Activated naive CD8-positive, alpha-beta T cell treated with anti-CD3 and anti-CD28 coated beads, Interleukin-2, amount 10 ng/mL, durations not matched to agents 7 days and 5 days (primary cell): ENCODE measurements at places on chromosomes 16 and 17. TPM values are rescaled to one million over a fixed set of nuclear protein-coding genes. Genes with fewer than 3 reads are reported as not detected.

The PPP1R27 gene
- total RNA-seq: not detected

The KCNJ12 gene
- total RNA-seq: not detected

The HID1 gene
- total RNA-seq: 3.9 TPM

The SEC14L5 gene
- not detected for total RNA-seq

The PRSS36 gene
- total RNA-seq: 1.1 TPM

The C17orf75 gene
- 31.5 TPM for total RNA-seq

The HS3ST3A1 gene
- total RNA-seq: not detected

The NLRC3 gene
- total RNA-seq: 97.4 TPM

The PCGF2 gene
- total RNA-seq: 1.8 TPM

The MEIOB gene
- not detected for total RNA-seq

The FBXW10 gene
- not detected for total RNA-seq

DNA sequence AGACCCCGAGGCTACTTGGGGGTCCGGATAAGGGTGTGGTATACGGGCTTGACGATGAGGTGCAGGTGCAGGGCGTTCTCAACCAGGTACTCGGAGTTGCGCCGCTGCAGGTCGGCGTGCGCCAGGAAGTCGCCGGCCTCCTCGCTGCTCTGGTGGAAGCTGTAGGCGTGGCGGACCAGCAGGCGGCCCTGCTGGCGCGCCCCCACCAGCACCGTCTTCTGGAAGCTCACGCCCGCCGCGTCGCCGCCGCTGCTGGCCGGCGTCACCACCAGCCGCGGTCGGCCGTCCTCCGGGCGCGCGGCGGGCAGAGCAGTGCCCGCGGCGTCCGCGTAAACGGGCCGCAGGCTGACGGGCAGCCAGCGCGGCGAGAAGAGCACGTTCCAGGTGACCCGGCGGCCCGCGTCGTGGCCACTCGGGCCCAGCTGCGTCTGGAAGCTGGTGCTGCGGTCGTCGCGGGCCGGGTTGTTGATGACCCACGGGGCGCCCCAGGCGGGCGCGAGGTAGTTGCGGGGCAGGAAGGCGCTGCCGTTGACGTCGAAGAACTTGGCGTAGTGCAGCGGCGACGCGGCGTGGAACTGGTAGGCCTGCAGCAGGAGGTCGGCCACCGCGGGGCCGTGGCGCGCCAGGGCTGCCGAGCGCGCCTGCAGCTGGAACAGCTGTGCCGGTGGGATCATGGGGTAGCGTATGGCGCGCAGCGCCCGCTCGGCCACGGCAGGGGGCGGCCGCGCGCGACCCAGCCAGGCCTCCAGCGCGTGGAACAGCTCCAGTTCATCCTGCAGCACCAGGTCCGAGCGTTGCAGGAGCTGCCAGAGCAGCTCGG is 4.8 kb downstream of the BTBD17 start:
- no peak for DNase-seq

DNA sequence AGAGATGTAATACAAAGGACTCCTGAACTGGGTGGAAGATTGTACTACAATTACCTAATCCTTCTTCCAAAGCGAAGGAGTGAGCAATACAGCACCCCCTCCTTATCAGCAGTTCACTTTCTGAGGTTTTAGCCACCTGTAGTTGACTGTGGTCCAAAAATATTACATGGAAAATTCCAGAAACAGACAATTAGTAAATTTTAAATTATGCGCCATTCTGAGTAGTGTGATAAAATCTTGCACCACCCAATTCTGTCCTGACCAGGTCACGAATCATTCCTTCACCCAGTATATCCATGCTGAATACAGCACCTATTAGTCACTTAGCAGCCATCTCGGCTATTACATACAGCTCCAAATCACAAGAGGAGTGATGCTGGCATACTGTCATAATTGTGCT is 23.2 kb downstream of the VPS53 start:
- no peak for DNase-seq

DNA sequence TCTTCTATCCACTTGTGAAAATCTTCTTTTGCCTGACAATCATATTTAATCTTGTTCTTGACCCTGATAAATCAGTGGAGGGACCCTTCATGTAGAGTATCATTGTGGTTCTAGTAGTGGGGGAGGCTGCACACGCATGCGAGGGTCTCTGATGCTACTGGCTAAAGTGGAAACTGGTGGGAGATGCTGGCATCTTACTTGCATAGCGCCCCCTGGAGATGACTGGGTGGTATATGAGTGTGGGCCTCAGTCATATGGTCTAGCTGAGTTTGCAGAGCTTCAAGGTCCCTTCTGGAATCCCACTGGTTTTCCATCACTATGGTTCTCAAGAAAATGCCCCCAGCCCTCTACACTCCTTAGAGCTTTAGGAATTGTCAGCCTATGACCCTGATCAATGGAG is 236.4 kb upstream of the AXIN2 start:
- no peak for DNase-seq

GRCh38 chr17:59402760-59403159 is 71.3 kb downstream of the YPEL2 start:
- DNase-seq: no peak

GRCh38 chr17:79623786-79624717 is 13.2 kb upstream of the RBFOX3 start:
- peak; percentile 6 for DNase-seq

- no peak for DNase-seq
These were observed 47.2 kb downstream of the SRL start for GRCh38 chr16:4194661-4195060.

DNA sequence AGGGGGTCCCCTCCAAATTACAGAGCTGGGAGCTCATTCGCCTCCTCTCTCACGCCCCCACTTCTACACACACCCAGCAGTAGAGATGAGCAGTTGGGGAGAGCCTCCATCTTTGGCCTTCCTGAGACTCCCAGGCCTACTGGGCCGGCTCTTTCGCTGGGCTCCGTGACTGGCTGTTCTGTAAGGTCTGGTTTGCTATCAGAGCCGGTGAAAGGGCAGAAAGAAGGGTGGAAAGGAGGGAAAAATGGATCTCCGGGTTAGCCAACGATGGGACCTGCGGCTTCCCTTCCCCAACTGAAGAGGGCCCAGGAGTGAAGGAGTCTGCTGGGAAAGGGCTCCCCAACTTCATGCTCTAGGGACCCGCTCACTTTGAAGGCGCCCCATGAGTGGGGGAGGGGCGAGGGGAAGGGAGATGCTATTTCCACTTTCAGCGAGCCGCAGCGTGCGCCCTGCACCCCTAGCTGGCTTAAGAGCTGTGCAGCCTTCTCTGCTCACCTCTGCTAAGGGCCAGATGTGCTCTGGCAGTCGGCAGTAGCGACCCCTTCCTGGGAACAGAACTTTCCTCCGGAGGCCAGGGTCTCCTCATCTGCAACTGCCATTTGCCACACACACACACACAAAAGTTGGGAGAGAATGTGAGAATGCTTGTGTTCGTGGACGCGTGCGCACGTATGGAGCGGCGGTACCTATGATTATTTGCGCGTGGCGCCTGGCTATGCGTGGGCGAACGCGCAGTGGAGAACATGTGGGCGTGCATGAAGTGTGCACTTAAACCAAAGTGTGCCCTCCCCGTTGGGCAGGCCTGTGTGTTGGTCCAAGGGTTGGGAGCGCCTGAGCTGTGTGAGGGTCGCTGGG is 2.9 kb upstream of the FOXF1 start:
- no peak for DNase-seq

DNA sequence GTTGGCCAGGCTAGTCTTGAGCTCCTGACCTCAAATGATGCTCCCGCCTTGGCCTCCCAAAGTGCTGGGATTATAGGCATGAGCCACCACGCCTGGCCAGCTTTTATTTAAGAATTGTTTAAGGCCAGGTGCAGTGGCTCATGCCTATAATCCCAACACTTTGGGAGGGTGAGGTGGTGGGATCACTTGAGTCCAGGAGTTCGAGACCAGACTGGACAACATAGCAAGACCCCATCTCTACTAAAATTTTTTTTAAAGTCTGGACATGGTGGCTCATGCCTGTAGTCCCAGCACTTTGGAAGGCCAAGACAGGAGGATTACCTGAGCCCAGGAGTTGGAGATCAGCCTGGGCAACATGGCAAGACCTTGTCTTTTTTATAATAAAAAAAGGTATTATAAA is 5.2 kb downstream of the PLXDC1 start:
- DNase-seq: no peak

DNA sequence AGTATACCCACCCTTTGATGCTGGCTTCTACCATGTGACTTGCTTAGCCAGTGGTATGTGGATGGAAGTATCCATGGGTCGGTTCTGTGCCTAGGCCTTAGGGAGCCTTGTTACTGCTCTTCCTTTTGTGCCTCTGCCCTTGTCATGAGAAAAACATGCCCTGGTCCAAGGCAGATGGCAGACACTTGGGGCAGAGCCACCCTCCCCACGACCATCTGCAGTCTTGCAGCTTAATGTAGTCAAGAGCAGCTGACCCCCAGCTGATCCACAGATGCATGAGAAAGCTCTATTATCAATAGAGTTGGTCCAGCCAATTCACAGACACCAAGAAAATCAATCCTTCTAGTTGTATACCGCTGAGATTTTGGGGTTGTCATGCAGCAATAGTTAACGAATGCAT is 95.7 kb downstream of the SLC39A11 start:
- DNase-seq: no peak

DNA sequence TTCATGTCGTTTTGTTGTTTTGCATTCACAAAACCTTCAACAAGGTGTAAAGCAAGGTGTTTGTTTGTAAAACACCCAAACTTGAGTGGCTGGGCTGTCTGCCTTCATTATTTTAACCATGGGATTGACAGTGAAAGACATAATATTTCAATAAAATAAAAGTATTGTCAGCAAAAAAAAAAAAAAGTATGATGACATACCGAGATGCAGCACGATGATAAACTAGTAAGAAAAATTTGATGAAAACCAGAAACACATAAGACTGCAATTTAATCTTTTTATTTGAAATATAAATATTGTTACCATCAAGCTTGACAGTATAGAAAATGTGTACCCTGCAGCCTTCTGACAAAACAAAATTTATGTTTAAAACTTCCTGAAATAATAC is 419.3 kb upstream of the DYNLRB2 start:
- no peak for DNase-seq

DNA sequence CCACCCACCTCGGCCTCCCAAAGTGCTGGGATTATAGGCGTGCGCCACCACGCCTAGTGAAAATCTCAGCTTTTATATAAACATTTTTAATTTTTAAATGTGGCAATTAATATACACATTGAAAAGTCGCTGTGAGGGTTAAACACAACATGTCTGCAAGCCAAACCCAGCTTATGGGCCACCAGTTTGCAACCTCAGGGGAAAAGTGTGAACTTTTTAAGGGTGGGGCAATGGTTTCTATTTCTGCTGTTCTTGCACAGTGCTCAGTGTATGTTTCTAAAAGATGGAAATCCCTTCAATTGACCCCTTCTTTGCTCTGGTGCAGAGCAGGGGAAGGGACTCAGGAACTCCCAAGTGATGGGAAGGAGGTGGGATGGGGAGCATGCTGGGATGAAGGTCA is 18.3 kb upstream of the SUPT4H1 start:
- no peak for DNase-seq

DNA sequence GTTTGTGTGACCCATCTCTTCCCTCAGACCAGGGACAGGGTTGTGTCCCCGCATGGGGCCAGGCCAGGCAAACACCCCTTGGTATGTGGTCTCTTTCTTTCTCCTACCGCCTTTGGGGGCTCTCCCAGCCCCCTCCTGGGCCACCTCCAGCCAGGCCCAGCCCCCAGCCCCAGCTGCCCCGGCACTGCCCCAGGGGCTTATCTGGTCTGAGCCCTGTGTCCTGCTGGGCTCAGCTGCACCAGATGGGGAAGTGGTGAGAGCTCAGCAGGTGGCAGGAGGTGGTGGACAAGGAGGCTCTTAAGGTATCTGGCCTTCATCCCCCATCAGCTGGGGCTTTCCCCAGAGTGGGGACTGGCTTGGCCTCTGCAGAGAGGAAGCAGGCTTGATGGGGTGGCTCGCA is 8.7 kb downstream of the ADAM11 start:
- no peak for DNase-seq

DNA sequence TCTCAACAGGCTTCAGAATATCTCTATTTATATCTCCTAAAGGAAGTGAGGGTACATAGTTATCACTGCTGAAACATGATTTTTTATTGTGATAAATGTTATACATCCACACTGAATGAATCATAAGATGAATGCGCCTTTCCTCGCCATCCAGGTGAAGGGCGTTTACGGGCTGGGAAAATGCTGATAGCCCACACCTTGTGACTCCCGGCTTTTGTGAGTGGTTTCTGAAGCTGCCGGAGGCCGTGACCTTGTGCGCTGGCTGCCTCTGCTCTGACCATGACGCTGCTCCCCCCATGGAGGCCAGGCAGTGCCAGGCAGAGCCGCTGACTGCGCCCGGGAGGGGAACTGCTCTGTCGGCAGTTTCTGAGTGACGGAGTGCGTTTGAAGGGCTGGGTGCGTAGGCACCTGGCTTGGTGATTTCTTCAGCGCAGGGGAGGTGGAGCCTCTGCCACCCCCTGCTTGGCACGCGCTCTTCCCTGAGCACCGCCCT is 97.2 kb downstream of the RAP1GAP2 start:
- no peak for DNase-seq

DNA sequence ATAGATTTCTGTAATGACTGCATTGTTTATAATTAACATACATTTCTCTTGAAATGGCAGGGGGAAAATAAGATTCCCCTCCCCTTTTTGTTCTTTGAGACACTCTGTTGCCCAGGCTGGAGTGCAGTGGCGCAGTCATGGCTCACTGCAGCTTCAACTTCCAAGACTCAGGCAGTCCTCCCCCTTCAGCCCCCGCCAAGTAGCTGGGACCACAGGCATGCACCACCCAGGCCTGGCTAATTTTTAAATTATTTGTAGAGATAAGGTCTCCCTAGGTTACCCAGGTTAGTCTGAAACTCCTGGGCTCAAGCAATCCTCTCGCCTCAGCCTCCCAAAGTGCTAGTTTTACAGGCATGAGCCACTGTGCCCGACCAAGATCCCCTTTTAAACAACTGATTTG is 67.7 kb downstream of the KATNIP start:
- no peak for DNase-seq

GRCh38 chr17:69093279-69093789 is 32.6 kb upstream of the ABCA9 start:
- no peak for DNase-seq

GRCh38 chr16:35746963-35747657 is 2287.7 kb downstream of the TP53TG3F start:
- no peak for DNase-seq

GRCh38 chr16:57115168-57115513 is 22.8 kb downstream of the CPNE2 start:
- no peak for DNase-seq

DNA sequence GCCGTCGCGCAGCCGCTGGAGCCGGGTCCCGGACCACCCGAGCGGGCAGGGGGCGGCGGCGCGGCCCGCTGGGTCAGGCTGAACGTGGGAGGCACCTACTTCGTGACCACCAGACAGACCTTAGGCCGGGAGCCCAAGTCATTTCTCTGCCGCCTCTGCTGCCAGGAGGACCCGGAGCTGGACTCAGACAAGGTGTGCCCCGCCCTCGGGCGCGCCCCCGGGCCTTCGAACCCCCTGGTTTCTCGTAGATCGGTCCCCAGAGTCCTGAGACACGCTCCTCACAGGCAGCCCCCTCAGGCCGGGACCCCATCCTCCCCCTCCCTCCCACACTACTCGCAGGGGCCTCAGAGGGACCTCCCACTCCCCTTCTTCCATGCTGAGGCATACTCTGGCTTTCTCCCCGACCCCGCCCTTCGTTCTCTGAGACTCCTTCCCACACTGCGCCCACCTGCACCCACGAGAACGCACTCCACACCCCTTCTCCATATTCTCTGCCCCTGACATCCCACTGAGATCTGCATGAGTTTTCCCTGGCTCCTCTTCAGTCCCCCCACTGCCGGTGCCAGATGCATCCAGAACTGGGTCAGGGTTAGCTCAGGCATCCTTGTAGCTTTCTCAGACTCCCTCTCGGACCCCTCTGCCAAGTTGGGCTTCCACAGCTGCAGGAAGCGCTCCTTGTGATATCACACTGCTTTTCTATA is 523 bp downstream of the KCTD2 start:
- DNase-seq: no peak

GRCh38 chr16:59826767-59827166 is 1092.7 kb upstream of the GOT2 start:
- no peak for DNase-seq
